ENCODE measurements at places on chromosomes 12 and 14.

- DNase-seq: no peak
These were observed 165.5 kb upstream of the ATP2B1 start for GRCh38 chr12:89874146-89874545.

- DNase-seq: no peak
These were observed 163.6 kb upstream of the PLEKHG7 start for GRCh38 chr12:92539110-92539749.

GRCh38 chr12:119069147-119069642, 87.9 kb downstream of the SRRM4 start:
- DNase-seq: no peak

GRCh38 chr14:52351233-52352060, 37.3 kb downstream of the PTGER2 start:
- no peak for DNase-seq

- DNase-seq: no peak
These were observed 1081.5 kb downstream of the VRK1 start for GRCh38 chr14:97878727-97879126.

- DNase-seq: no peak
These were observed 204.3 kb downstream of the KIF26A start for GRCh38 chr14:104342435-104343293.

- no peak for DNase-seq
These were observed 17.9 kb upstream of the SH2B3 start for GRCh38 chr12:111387747-111388323.

- DNase-seq: no peak
These were observed 394.9 kb downstream of the CCDC91 start for GRCh38 chr12:28585146-28585545.

DNA sequence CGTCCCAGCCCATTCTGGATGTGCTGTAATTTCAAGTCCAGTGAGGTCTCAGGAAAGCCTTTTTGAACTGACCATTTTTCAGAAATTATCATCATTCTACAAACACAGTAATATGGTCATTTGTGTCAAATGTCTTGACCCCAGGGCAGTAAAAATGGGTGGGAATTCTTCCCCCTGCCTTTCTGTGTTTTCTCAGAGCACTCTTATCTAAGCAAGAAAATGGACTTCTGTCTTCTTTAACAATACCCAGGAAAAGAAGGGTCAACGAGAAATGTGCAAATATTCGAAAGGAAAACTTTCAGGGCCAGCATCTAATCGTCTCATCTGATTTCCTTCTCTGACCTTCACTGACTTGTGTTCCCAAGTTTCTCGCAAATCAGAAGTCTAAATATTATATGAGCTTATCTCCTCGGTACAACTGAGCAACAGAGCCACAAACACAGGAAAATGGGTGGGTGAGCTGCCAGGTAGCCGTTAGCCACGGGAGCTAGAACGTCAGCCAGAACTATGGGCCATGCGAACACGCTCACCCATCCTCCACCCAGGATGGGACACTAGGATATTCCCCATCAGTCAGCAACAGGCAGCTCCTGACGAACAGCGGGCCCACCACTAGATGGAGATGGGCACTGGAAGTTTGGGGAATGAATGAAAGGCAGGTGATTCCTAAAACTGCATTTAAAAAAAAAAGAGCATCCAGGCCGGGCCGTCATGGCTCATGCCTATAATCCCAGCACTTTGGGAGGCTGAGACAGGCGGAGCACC, 57.1 kb downstream of the VWF start:
- no peak for DNase-seq

GRCh38 chr14:26463136-26463535, 134.7 kb downstream of the NOVA1 start:
- DNase-seq: no peak

DNA sequence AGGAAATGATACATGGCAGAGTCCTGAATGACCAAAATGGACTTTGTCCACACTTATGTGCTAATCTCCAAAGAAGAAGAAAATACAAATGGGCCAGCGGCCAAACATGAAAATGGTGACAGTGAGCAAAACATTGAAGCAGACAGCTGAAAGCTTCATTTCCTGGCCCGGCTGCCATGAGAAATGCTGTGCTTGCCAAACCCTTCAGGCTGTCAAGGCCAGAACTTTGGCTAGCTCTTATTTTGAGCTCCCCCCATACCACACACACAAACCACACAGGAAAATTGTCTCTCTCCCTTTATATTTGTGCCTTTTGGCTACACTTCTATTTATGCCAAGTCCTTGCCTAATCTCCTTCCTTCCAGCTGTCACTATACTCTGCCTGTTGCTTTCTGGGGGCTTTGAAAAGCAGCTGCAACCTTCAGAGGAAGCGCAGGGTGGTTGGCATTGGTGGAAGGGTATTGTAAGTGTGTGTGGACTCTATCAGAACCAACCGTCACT, 323.8 kb downstream of the RAD51B start:
- no peak for DNase-seq

DNA sequence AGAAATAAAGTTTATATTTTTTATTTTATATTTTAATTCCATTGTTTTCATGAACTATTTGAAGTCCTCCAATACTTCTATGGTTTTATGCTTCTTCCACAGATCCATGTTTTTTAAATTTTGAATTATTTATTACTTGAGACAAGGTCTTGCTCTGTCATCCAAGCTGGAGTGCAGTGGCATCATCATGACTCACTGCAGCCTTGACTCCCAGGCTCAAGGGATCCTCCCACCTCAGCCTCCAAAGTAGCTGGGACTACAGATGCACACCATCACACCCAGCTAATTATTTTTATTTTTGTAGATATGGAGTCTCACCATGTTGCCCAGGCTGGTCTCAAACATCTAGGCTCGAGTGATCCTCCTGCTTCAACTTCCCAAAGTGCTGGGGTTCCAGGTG, 28.8 kb upstream of the DLGAP5 start:
- no peak for DNase-seq

DNA sequence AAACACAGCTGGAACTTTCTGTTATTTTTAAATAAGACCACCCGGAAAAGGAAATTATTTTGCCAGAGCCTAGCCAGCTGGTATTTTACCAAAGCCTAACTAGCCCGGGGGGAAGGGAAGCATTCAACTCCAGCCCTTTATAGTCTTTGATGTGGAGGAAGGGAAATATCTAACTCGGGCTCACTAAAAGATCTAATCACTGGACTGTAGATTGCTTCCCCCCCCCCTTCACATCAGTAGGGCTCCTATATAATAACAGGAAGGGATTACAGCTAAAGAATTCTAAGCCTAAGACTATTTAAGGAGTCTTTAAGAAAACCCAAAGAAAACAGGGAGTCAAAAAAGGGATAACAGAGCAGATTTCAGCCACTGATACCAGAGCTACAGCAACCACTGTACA, 431.1 kb downstream of the KCNH5 start:
- DNase-seq: no peak

DNA sequence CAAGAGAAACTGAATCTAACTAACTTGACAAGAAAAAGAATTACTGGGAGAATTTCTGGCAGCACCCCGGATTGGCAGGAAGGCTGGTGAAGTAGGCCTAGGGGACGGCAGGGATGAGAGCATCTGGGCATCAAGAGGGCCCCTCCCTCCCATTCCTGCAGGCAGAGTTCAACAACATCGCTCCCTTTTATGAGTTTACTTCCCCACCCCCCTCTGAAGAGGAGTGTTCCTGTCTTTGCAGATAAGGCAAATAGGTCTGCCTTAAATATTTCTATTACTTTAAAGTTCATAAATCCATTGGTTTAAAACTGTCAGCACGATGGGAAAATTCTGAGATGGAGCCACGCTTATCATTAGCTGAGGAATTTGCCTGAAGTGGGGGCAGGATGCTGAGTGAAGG, 168.7 kb downstream of the TBX5 start:
- no peak for DNase-seq

GRCh38 chr14:63203618-63204406, 431 bp upstream of the RHOJ start:
- no peak for DNase-seq

- DNase-seq: no peak
These were observed 18.6 kb downstream of the CCER1 start for GRCh38 chr12:90936230-90937005.

GRCh38 chr14:104296388-104297312, 158.3 kb downstream of the KIF26A start:
- DNase-seq: no peak

DNA sequence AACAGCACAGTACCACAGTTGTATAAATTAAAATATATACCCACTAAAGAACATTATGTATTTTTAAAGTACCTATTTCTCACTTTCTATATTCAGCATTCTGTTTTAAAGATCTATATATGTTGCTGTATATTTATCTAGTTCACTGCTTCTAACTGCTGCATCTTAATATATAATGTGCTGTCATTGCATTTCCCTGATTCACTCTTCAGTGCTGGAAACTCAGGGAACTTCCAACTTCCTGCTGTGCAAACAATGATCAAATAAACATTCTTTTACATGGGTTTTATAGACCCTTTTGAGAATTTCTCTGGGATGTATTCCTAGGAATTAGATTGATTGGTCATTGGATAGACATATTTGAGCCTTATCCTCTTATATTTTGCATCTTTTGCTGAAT, 379.1 kb downstream of the APAF1 start:
- DNase-seq: no peak

- DNase-seq: no peak
These were observed 13.7 kb downstream of the DDX54 start for GRCh38 chr12:113171543-113171942.

DNA sequence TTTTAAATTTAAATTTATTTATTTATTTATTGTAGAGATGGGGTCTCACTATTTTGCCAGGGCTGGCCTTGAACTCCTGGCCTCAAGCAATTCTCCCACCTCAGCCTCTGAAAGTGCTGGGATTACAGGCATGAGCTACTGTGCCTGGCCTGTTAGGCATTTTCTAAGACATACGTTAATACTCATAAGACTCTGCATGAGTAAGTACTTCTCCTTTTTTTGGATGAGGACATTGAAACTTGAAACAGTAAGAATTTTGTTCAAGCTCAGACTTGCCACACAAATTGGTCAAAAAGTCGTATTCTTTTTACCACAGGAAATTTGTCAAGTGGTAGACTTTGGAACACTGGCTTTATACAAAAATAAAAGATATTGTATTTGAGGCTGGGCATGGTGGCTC, 187.4 kb upstream of the RASSF8 start:
- DNase-seq: no peak

GRCh38 chr12:65188179-65188701, 18.9 kb downstream of the LEMD3 start:
- DNase-seq: no peak

DNA sequence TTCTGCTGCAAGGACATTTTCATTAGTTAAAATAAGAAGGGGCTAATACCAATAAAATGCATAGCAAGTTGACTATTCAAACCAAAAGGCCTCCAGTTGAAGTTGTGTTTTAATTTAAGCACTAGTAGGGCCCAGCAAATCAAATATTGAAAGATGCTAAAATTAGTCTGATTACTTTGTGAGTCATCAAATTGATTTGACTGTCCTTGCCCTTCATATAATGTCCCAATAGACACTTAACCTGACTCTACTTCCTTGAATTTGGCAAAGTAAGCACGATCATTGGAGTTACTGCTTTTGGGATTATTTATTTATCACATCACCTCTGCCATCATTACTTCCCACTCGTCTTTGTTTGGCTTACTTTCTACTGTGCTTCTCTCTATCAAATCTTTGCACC, 798.5 kb downstream of the DIO2 start:
- DNase-seq: no peak

DNA sequence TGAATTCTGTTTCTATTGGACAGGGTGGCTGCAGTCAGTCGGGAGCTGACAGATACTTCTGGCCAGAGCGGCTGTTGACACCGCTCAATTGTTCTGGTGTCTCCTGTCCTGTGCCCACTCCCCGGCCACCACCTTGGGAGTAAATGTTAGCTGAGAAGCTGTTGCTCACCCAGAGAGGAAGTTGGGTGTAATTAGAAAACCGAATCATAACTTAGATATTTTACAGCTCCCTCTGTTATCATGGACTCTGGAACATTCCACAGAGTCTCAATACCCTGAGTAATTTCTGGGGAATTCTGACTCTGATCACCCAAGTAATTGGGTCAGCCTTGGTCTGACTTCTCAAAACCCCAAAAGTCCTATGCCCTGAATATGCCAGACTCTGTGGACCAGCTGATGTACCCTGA, 58.3 kb upstream of the RFLNA start:
- DNase-seq: no peak

GRCh38 chr12:1634590-1635191, 5.7 kb downstream of the WNT5B start:
- peak; percentile 37 for DNase-seq

- DNase-seq: peak; percentile 70
These were observed at the start of gene BAZ2A for GRCh38 chr12:56630180-56630632. Gene BAZ2A (minus strand): TSS chr12:56630326. CDS start chr12:56617530, 12,796 bp downstream.

DNA sequence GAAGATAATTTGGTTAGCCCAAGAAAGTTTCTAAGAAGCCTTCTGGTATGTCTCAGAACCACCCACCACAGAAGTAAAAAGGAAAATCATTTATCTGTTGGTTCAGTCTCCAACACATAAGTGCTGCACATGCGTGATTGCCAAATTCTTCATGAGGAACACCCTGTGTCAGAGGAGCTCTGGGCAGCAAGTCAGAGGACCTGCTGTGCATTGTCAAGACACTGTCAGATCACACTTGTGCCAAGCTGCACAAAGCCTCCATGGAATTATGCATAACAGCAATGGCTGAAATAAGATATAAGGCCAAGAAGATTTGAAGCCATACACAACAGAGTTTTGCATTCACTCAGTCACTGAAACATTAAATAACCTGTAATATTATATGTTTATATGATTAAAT, 1304.7 kb upstream of the FLRT2 start:
- no peak for DNase-seq

- DNase-seq: no peak
These were observed 38.3 kb downstream of the DAO start for GRCh38 chr12:108918206-108918605.
